Hematopoietic multipotent progenitor cell treated with erythropoietin and hydrocortisone succinate and interleukin-3 and kit ligand, for 15 days (in vitro differentiated cells): ENCODE measurements at places on chromosomes 1 and 21.

DNA sequence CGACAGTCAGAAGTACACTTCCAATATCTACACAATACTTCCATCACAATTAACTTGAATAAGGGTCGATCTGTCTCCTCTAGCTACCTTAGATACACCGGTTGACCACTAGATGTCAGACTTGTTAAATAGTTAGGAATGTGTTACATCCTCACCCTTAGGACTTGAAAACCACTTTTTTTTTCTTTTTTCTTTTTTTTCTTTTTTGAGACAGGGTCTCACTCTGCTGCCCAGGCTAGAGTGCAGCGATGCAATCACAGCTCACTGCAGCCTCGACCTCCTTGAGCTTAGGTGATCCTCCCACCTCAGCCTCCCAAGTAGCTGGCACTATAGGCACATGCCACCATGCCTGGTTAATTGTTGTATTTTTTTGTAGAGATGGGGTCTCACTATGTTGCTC is 120.4 kb upstream of the GREM2 start:
- DNase-seq: no peak

GRCh38 chr1:233638513-233638912 is 24.6 kb downstream of the KCNK1 start:
- no peak for DNase-seq

DNA sequence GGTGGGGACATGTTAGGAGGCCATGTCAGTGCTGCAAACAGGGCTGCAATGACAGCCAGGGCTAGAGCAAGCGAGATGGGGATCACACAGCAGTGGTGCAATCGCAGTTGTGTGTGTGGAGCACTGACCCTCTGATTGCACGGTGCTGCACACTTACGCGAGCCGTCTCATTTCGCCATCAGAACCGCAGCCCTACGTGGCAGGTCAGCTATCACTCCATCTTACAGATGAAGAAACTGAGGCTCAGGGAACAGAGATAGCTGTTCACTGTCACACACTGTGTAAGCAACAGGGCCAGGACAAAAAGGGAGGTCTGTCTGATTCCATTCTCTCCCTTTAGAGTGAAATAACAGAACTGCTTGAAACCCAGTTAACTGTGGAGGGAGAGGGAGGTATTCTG is 104.8 kb upstream of the SLC45A1 start:
- DNase-seq: no peak

DNA sequence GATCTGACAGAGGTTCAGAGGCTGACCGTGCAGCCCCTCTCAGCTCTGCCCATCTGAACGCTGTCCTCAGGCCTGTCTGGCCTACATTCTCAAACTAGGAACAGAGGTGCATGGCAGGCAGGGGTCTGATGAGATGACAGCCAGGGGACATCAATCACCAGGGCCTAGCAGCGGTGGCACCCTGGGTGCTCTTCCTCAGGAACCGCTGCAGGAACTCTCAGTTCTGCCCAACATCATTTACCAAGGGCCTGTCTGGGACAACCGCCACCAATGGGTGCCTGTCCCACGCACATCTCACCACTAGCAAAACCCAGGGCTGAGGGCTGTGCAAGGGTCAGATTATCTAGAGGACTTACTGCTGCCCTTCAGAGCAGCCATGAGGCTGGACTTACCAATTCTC is 245.7 kb downstream of the TOMM20 start:
- no peak for DNase-seq

GRCh38 chr1:205950280-205950679 is 7.0 kb upstream of the SLC26A9 start:
- DNase-seq: no peak

DNA sequence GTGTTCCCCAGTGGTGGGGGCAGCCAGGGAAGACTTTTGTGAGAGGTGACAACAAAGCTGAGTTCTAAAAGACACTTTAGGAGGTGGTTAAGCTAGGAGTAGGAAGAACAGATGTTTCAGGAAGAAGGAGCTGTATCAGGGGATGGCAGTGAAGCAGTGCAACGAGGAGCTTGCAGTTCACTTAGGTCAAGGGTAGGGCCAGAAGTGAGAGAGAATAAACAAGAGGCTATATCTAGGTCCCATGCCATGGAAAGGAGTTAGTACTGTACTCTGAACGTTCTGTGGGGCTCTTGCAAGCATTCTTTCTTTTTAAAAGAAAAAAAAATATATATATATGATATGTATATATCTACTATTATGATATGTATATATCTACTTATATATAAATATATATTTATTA is 244.4 kb downstream of the NFIA start:
- no peak for DNase-seq

DNA sequence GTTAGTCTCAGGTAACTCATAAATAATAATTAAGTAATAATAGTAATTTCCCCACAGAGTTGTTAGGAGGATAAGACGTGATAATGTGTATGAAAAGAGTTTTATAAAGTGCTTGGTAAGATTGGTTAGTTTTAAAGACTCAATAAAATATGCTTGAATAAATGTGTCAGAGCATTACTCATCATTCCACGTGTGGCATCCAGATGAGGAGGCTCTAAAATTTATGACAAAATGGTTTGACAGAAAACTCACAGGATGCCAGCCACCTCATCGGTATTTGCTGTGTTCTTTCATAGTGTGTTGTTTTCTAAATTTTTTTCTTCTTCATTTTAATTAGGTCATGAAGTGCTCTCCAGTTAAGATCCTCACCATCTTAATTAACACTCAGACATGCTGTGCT is 19.1 kb upstream of the SPAG17 start:
- no peak for DNase-seq
